ENCODE measurements at places on chromosomes 13 and 19.

GRCh38 chr13:46535825-46536224 is 17.1 kb upstream of the LRCH1 start:
- no peak for DNase-seq

GRCh38 chr13:94239135-94239534 is 240.3 kb downstream of the DCT start:
- no peak for DNase-seq

DNA sequence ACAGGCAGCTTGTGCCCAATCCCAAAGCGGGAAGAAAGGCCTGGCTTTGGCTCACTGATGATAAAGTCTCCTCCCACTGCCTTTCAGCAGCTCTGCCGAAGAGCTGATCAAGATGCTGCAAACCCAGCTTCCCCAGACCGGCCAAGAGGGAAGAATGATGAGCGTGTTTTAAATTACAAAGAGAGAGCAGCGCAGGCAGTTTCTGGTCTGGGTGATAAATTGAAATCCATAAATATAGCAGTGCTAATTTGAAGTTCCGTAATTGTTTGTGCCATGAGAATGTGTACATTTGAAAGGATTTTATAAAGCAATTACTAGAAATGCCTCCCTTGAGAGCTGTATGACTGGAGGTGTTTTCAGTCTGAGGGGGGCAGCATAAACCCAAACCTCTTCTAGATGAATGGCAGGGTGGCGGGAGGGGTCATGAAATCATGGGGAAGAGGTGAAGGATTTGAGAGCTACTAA is 171.8 kb downstream of the STK24 start:
- DNase-seq = no peak

- no peak for DNase-seq
These were observed 149.0 kb downstream of the LMO7 start for GRCh38 chr13:75785130-75785529.

- no peak for DNase-seq
These were observed 683.1 kb downstream of the DIAPH3 start for GRCh38 chr13:59480396-59481259.

Data from thoracic aorta (tissue), 2 donors.